ENCODE measurements at places on chromosomes 3 and 15. TPM values are rescaled to one million over a fixed set of nuclear protein-coding genes. Genes with fewer than 3 reads are reported as not detected.

Gene CCRL2
- polyA plus RNA-seq = 0.09 TPM

Gene OR5K2
- polyA plus RNA-seq = not detected

GRCh38 chr15:36810656-36811449, 231.4 kb downstream of the CDIN1 start:
- no peak for DNase-seq

DNA sequence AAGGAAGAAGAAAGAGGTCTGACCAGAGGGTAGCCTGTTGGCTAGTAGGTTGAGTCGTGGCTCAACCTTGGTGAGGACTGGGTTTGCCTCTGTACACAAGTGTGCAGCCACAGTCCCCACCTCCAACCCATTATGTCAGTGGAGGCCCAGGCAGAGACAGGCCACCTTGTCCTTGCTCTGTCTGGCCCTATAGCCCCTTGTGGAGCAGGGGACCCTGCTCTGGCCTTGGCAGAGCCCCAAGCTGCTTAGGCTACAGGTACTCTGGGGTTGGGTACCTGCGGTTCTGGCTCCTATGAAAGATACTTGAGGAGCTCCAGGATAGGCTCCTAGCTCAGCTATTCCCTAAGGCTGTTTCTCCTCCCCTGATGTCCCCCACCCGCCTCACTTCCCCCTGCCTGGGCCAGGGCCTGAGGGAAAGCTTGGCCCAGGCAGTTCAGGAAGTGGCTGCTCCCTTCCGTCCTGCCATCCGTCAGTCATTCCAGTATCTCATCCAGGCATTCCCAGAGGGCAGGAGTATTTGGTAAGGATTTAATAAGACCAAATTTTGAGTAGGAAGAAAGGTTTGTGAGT, 44.0 kb downstream of the FGD5 start:
- no peak for DNase-seq
